ENCODE measurements at places on chromosomes 2 and 18.
A peak's percentile ranks its signal among the peaks of the same experiment; 100 is the strongest.

DNA sequence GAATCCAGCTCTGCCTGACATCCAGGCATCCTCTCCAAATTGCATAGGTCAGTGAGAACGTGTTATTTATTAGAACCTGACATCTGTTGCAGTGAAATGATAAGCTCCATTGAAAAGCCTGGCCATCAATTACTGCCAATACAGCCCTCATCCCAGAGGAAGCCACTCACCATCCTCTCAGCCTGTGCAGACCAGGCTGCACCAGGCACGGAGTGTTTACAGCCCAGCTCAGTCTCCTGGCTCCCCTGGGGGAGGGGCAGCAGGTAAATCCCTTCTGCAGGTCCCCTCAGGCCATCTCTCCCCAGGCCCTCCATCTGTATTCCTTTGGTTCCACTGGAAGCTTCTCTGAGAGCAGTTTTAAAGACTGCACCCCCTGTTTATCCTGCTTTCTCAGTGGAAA is 82.6 kb upstream of the FOSL2 start:
- DNase-seq = no peak

- DNase-seq = no peak
These were observed 43.5 kb upstream of the ID2 start for GRCh38 chr2:8638327-8638726.

- no peak for DNase-seq
These were observed 64.7 kb downstream of the PTPN2 start for GRCh38 chr18:12819322-12819721.

DNA sequence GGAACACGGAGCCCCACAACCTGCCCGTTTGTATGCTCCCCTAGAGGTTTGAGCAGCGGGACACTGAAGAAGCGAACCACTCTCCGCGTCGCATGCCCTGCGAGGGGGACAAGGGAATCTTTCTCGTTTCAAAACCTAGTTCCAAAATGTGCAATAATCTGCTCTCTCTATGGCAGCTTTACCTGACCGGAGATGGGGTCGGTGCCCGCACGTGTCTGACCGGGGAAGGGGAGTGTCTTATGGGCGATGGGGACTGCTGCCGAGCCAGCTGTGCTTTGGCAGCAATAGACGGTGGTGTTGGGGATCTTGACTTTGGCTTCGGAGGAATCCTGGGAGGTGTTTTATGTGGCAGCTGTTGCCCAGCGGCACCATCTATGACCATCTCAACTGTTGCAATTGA is 7.9 kb downstream of the TTN start:
- DNase-seq = no peak

DNA sequence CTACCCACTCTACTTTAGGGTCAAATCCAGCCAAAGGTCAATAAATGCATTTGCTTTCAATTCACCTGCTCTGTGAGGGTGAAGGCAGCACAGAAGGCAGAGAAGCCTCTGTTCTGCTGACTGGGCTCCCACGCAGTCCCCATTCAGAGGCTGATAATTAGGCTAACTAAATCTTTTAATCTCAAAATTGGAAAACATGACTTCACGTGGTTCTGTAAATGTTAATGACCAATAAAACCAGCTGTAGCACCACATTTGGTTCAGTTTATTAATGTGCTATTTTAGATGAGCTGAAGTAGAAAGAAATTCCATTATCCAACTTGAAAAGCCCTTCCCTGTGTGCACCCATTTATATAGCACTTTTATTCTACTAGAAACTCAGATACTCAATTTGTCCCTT is 310.6 kb downstream of the C1D start:
- no peak for DNase-seq

GRCh38 chr18:78675231-78675630 is 304.4 kb upstream of the SALL3 start:
- DNase-seq = no peak

DNA sequence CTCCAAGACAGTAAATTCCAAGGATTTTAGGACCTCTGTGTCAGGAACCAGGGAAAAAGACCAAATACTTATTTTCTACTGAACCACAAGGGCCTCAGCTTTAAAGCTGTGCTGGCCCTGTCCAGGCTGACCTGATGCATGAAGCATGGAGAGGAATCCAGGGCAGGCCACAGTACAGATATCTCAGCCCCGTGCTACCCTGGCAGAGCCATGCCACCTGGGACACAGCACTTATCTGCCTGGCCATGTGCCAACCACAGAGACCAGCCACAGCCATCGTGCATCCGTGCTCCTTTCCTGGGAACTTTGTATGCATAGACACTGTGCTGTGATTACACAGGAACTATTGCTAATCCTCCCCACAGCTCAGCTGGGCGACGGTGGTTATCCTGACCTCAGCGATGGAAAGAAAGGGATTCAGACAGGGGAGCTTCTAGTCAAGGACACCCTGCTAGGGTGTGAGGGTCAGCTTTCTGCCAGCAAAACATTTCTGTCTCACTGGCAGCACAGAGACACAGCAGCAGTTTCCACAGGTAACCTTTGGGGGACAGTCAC is 687.4 kb upstream of the ID2 start:
- DNase-seq = no peak

DNA sequence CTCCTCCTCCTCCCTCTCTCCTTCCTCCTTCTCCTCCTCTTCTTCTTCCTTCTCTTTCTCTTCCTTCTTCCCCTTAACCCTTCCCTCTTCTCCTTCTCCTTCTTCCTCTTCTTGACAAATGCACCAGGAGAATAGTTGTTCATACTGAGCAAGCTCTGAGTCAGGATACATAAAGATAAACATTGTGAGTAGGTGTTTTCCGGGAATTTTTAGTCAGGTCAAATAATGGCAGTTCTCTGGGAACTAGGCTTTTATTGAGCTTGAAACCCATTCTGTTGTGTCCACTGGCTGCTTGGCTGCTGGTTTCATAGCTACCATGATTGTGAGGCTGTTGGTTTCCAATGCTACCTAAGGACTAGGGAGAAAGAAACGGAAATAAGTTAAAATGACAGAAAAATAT is 1144.7 kb upstream of the DDX18 start:
- DNase-seq = no peak

DNA sequence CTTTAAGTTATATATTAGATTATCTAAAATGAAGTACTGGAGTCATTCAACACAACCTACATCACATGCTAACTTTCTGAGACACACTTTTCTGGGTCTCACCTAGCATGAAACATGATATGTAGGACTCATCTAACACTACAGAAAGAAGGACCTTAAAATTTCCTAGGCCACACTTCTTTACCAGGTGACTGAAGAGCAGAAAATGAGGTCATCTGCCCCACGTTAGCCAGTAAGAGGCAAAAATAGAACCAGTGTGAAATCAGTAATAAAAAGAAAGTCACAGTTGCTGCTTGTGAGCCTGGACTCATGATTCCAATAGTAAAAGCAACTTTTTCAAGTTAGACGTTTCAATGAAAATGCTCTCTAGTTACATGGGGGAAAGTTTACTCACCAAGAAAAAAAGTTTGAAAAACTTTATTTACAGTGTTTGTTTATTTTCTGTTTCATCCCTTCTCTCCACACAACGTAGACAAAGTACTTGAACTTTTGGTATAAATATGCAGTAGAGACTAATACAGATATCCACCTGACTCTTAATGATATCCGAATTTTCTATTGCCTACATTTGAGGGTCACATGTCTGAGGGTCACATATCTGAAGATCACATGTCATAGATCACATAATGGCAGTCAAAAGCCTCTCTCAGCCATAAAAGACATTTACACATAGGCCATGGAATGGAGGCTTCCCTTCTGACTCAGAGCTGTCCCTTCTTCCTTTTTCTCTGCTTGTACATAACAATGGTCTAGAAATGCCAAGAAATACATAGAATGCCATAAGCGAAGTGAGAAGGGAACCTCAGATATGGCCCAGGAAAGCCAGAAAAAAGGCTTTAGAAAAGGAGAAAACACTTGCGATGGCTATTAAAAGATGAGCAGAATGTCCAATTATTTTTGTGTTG is 362.9 kb downstream of the ZEB2 start:
- DNase-seq = no peak

GRCh38 chr18:58768293-58768974 is 96.2 kb upstream of the ZNF532 start:
- DNase-seq = peak; percentile 66

DNA sequence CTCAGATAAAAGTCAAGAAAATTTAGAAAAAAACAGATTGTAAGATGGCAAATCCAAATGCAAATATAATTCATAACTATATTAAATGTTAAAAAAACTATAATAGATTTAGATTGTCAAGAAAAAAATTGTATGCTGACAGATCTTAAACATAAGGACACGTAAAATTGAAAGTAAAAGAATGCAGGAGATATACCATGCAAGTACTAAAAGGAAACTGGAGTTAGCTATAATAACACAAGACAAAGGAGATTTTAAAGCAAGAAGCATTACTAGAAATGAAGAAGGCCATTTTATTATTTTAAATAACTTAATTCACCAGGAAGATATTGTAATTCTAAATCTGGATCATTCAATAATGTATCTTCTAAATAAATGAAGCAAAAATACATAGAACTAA is 48.3 kb downstream of the TTC21B start:
- DNase-seq = no peak

DNA sequence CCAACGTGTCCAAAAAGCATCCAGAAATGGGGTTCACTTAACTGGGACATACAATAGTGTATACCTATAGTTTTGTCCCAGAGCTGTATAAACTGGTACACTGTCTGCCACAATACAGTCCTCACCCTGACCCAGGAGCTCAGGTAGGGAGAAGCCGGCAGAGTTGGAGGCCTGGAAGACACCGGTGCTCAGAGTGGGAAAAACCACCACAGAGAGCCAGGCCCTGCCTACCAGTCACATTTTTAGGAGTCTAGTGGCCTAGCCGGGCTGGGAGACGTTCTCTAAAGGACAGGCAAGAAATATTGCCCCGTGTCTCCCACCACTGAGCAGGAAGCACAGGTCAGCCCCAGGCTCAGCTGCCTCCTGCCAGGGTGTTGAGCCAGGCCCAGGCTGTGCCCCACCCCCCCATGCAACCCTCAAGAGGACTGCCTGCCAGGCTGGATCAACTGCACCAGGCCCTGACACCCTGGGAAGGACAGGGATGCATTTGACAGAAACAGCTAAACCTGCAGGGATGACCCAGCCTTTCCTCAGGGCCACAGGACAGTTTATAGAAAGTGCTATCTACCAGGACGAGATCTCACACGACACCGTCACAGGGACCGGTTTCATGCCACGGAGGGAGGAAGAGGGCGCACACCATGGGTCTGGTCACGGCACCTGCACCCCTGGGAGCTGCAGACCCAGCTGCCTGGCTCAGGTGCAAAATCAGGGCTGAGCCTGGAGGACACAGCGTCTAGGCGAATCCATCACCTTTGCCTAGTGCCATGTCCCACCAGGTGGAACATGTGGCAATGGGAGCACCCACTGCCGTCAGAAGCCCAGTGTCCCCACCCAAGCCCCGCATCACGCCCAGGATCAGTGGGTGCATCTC is 89.9 kb downstream of the TMEM18 start:
- no peak for DNase-seq

DNA sequence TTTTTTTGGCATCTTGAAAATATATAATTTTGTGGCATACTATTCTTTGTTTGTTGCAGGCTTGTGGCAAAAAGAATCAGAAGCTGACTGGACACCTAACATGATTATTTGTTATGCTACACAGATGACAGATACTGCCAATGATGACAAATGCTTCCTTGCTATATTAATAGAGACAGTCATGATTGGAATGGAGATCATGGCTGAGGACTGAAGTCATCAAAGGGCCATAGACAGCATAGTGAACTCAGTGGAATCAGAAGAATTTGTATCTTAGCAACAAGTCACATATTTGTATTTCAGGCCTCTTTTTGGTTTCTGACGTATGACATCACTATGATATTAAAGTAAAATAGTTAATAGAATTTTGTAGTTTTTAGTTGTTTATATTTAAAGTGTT is 1003.8 kb upstream of the DDX18 start:
- DNase-seq = no peak

DNA sequence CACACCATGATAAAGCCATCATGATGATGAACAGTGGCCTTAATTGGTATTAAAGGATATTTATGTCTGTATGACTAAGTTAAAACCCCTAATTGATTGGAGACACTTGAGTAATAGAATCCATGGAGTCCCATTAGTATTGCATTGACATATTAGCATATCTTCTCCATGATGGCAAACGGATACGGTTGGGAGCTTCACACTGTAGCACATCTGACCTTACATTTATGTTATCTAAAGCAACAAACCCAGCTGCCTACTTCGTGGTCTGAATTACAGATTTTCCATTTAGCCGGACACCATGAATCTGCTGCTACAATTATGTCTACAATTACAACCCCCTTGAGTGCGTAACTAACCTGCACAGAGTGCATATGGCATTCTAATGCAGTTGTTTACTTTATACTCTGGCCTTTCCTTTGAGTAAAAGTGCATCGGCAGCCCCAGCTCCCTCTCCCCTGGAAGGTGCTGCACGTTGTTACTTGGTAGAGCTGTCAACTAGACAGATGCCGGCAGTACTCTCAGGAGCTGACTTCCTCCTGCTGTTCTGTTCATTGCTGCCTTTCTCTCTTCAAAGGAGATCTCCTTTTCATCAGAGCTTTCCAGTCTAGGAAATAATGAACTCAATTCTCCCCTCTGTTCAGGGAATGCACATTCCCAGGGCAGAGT is 92.1 kb downstream of the LRRC30 start:
- DNase-seq = no peak

- DNase-seq = no peak
These were observed 312.1 kb upstream of the ZEB2 start for GRCh38 chr2:144832048-144832447.

DNA sequence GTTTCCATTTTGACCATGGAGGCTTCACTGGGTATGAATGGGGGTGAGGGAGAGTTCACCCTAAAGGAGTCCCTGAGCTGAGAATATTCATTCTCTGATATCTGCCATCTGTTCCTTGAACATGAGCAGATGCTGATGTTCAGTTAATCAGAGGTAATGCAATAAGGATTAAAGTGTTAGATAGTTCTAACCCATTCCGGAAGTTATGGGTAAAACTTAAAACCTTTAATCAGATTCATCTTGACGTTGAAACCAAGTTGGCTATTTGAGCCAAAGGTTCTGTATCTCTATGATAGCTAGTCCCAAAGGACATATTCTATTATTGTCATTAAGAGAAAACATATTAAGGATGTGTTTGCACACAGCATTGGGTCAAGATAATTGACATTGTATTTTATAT is 268.9 kb downstream of the PLCL1 start:
- no peak for DNase-seq

DNA sequence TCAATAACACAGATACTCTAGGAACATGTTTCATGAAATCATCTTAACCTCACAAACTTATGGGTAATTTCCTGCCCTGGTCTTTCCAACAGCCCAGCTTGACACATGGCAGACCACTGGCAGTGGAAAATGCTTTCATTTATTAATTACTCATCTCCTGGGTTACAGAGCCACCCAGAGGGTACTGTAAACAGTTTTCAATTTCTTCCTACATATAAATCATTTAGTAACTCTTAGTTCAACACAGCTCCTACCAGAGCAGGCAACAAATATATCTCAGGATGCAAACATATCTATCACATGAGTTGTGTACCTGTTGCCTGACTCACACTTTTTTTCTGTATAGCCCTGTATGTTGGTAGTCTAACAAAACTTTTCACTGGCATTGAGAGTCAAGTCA is 99.2 kb upstream of the VRK2 start:
- DNase-seq = no peak
